ENCODE measurements at places on chromosomes 5 and 9.

DNA sequence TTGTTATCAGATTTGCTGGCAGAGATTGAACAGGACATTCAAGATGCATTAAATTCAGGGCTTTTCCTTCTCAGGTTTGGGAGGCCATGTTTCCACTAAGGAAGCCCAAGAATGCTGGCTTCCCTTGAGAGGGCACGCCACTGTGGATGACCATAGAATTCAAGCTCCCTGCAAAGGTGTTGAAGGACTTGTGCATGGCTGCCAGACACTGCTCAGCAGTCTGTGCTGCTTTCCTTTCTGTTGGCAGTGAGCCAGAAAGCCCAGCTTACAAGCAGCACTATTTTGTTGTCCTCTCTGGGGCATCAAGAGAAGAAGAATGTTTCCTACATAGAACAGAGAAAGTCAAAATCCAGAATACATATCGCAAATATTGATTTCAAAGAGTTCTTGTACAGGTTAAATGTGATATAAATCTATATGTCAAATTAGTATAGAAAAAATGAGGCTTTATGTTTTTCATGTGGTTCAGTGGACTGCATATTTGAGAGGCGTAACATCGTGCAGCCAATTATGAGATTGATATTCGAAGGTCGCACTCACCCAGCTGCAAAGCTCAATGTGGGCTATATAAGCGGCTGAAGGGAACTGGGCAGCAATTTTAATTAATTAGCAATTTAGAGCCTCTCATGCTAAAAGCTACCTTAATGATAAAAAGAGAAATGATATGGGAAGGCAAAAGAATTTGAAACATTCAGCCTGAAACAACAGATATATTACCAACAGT lies 103.1 kb upstream of the ISL1 start:
- no peak for DNase-seq

DNA sequence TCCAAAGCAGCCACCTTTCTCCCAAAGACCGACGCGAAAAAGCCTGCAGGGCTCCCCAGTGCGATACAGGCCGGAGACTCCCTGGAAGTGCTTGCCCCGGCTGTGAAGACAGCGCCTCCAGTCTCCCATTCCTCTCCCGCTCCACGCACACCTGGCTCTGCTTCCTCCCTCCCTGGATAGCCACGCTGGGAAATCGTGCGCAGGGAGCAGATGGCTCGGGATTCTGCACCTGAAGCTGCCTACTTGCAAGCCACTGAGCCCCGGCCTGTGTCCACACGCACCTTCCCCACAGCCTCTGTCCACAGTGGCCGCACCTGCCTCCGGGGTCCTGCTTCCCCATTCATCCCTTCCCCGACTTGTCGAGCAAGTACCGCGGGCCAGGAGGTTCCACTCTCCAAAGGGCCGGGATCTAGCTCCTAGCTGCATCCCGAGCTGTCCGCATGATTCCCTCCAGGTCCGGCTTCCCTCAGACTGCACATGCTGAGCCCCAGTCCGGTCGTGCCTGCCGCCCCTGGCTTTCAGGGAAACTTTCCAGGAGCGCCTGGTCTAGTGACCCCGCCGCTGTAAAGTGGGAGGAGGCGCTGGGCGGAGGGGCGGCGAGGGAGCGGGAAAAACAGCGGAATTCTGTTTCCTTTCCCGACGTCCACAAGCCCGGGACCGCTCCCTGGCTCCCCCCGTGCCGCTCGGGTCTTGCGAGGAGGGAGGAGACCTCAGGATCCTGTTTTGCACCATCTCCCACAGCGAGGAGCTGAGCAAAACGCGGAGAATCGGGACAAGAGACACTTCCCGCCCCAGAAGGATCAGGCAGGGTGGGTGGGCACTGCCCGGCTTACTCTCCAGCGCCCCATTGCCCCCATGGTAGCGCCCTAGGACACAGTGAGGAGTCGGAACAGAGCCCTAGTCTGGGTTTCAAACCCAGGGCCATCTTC lies 2.0 kb downstream of the SEMA6A start:
- no peak for DNase-seq

- DNase-seq: peak; percentile 7
Observed at GRCh38 chr5:37043693-37044092, 167.1 kb downstream of the NIPBL start.

DNA sequence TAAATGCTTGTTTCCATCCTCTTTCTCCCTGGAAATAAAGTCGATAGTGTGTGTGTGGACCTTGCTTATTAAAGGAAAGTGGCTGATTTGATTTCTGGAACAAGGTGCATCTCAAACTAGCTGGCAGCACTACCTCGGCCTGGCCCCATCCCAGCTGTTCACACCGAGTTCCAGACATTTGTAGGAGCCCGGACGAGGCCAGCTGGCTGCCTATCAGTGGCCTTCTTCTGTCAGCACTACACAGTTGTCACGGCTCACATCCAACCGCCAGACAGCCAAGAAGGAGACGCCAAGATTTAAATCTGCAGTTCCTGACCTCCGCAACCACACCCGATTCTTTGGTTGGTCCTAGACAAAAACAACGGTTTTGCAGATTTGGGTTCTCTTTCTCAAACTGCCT lies 63.6 kb downstream of the PALM2AKAP2 start:
- DNase-seq: no peak

GRCh38 chr9:73872701-73873100 lies 624.4 kb upstream of the RORB start:
- no peak for DNase-seq

DNA sequence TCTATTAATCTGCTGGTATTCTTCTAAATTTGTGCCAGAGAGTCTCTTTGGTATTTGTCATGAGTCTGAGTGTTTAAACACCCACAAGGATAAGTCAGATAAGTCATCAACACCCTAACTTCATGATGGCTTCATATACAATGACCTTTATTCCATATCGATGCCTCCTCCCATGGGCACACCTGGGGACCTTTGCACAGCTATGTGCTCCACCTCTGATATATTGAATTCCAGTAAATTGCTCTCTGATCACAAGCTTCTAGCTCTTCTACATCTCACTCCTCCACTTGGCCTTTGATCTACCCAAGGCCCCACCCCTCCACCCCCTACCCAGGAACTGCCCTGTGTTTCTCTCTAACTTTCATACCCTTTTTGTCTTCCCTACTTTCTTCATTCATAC lies 102.7 kb upstream of the MIER3 start:
- DNase-seq: no peak

- DNase-seq: peak; percentile 93
Observed at GRCh38 chr5:120388016-120388781, 75.9 kb upstream of the PRR16 start.

GRCh38 chr9:138068601-138069035 lies 191.0 kb downstream of the CACNA1B start:
- no peak for DNase-seq

GRCh38 chr5:83947763-83948162 lies 227.1 kb upstream of the HAPLN1 start:
- DNase-seq: peak; percentile 26

- DNase-seq: no peak
Observed at GRCh38 chr9:132798817-132799790, 79.0 kb downstream of the AK8 start.

DNA sequence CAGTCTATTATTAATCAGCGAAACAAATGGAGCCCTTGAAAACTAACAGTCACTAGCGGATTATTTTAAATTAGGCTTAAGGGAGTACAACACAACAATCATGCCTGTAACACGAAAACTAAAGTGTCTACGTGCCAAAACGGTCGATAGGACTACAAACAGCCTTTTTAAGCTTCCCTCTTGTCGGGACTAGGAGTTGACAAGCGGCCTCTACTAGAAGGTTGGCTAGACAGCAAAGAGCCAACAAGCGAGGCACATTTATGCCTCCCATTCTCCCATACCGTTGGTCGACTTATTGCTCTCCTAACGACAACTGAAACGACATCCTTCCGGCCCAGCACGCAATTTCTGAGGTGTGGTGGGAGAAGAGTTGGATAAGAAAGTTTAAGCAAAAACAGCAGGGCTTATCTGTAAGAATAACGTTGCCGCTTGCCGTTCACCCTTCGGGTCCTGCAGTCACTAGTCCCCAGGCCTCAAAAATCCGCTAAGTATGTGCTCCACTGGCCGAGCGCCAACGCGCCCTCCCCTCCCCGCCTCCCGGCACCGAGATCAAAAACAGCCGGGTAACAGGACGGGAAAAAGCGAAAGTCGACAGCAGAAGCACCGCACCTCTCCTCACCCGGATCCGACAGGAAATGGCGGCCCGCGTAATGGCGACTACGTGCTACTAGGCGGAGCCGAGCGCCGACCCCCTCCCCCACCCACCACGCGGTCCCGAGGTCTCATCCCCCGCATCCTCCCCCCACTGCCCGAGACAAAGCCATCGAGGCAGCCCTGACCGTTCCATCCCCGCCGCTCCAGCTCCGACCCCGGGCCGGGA lies 813 bp downstream of the HNRNPK start:
- DNase-seq: peak; percentile 87

DNA sequence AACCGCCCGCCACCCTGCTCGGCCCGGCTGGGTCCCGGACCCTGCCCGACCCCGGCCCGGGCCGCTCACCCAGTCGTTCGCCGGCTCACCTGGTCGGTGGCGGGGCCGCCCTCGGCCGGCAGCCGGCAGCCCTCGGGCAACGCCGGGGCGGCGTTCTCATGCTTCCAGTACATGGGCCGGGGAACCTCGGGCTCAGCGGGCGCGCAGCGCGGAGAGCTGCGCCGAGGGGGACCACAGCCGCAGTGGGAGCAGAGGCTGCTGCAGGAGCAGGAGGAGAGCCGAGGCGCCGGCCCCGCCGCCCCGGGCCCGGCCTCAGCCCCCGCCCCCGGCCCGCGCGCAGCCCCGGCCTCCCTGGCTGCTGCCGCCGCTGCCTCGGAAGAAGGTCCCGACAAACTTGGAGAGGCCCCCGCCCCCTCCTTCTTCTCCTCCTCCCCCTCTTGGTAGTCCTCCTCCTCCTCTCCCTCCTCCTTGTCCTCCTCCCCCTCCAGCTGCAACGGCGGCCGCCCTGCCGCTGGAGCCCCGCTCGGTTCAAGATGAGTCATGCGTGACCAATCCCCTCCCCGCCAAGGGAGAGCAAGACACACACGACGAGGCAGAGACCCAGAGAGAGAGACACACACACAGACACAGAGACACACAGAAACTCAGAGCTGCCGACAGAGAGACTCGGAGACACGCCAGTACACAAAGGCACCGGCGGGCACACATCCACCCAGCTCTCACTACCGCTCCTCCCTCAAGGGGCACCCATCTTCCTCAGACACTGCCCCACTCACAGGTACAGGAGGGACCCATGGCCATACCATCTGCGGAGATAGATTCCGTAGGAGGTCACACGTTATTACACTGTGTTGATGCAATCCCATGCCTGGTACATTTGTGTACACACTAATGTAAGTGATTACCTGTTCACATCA lies at the start of gene LHX6:
Gene LHX6, minus strand, starts transcription at position 390 of the 917 bp plus-strand sequence. Its CDS starts 217 bp downstream, at position 173.
- DNase-seq: peak; percentile 60

DNA sequence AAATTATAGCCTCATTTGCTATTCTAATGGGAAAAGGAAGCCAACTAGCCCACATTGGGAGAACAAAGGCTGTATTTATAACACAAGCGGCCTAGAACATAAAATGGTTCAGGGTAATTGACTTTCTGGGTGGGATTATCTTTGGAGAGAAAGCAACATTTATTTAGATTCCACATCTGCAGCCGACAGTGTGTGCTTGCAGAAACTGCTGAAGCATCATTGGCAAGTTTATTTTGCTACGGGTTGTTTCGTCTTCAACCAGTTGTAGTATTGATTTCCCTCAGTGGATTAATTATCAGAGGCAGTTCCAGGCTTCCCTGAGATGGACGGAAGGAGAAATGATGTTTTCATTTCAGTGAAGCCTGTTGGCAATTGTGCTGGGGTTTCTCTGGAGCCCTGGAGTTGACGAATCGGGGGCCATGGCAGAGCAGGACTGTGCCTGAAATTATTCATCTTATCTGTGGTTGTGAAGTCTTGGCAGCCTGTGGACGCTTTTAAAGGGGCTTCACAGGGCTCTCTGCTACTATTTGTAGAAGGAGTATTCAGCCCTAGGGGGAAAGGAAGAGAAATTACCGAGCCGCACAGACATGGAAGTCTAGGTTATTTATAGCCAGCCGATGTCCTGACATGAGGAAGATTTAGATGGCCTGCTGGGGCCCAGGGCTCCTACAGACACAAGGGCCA lies 290.6 kb upstream of the IRX4 start:
- DNase-seq: no peak

- DNase-seq: no peak
Observed at GRCh38 chr9:136754626-136755301, 3.3 kb downstream of the LCN8 start.

DNA sequence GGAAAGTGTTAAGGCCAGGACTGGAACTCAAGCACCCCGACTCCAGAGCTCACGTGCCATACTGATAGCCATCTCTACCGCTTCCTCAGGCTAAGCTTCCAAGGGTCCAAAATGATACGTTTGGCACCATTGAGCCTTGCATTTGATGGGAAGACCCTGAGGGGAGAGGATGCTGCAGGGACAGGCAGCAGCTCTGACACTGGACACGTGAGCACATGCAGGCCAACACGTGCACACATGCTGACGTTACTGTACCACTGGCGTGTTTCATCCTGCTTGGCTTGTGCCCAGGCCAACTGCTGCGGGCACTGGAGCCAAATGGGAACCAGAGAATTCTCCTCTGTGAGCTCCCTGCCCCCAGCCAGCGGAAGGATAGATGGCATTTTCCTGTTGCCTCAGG lies 5.2 kb downstream of the FAT2 start:
- peak; percentile 25 for DNase-seq

DNA sequence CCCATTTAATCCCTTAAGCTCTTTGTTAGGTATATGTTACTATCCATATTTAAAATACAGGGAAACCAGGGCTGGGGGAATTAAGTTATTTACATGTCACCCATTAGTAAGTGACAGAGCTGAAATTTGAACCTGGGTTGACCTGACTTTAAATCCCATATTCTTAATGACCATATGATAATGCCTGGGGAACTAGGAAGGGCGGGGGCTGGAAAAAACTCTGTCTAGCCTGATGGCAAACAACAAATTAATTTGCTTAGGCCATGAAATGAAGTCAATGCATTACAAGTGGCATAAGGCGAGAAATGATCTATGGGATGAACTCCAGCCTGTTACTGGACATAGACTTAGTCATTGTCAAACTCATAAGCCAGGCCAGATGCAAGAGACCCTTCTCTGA lies 325.7 kb upstream of the WWC1 start:
- no peak for DNase-seq

DNA sequence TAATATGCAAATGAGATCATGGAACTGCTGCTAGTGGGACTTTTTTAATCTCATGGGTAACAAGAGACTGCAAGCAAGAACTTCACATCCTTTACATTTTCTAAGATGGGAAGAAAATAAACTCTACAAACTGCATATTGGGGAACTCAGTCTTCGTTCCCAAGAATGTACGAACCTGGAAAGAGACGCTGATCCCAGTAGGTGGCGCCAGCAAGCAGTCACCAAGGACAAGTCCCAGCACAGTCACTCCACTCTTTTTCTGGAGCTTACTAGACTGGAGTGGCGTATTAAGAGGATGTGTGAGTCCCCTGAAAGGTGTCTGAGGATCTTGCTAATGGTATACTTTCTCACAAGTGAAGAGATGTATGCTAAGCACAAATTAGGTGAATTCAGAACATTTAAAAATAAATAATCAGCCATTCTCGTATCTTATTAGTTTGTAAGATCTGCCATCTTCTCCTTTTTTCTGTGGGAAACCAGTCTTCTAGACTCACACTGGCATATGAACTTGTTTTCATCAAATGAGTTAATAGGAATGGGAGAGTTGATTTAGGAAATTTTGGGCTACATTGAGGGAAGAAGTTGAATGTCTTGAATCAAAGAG lies 16.0 kb upstream of the PUM3 start:
- peak; percentile 61 for DNase-seq

- no peak for DNase-seq
Observed at GRCh38 chr9:36263683-36264082, 5.4 kb upstream of the GNE start.

GRCh38 chr9:91682806-91683205 lies 259.2 kb upstream of the NFIL3 start:
- DNase-seq: peak; percentile 39
